MV-4-11 (cell line): ENCODE measurements at places on chromosomes 2 and 18.

GRCh38 chr2:101337877-101338276 lies 29.4 kb upstream of the RNF149 start:
- DNase-seq = no peak

DNA sequence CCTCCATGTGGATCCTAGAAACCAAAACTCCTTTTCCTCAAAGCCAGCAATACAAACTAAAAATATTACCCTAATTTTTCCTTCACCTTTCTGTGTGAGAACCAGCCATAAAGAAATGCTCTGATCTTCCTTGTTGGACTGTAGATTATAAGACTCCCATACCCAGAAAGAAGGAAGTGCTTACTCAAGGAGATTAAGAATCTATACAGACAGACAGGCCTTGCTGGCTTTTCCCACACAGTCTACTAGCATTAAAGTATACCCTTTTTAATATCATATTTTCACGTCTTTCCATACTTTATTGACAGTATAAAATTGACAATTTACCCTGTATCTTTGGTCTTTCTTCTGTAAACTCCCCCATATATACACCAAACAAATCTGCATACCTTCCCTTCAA lies 139.0 kb downstream of the GULP1 start:
- no peak for DNase-seq

DNA sequence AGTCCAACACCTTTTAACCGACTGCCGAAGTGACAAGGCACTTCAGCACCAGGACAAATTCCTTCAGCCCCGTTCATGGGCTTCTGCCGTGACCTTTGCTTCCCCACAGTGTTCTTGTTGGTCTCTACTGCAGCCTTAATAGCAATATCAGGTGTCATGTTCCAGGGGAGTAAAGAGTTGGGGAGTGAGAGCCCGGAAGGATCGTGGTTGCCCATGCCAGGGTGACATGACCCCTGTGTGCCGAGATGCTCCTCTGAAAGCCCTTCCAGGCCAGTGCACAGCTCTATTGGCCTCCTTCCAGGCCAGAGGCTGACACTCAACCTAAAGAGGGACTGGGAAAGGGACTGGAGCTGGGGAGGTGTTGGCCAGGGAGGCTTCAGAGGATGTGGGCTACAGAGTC lies 279.2 kb downstream of the CYRIA start:
- no peak for DNase-seq

DNA sequence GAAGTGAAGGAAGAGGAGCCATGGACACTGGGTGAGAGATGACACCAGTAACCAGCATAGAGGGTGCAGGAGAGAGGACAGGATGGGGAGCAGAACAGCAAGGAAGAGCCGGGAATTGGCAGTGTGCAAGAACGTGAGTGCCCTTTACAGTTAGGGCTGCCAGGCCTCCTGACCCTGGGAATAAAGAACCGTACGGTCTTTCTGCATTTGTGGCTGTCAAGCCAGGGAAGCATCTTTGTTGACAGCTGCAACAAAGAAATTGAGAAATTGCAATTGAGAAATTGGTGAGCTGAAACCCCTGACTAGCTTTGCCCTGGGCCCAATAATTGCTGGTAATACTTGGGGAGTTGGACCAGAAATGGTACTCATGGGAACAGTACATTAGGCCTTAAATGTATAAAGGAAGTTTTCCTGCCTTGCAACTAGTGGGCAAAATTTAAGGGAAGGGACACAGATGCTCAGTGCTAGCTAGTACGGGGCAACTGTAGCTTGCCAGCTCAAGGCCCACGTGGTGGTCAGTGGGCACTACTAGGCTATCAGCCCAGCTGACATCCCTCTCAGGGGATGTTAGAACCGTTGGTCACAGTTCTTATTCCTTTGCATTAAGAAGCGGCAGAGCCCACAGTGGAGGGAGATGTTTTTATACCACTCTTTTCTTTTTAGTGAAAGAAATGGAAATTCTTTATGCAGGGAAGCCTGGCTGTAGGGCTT lies 56.6 kb downstream of the KCTD18 start:
- no peak for DNase-seq
